Cardiac septum (tissue), 1 donor: ENCODE measurements at places on chromosomes 6 and 20.
A peak's percentile ranks its signal among the peaks of the same experiment; 100 is the strongest.

- no peak for DNase-seq
Measured at GRCh38 chr6:56772737-56773184, 130.1 kb upstream of the DST start.

DNA sequence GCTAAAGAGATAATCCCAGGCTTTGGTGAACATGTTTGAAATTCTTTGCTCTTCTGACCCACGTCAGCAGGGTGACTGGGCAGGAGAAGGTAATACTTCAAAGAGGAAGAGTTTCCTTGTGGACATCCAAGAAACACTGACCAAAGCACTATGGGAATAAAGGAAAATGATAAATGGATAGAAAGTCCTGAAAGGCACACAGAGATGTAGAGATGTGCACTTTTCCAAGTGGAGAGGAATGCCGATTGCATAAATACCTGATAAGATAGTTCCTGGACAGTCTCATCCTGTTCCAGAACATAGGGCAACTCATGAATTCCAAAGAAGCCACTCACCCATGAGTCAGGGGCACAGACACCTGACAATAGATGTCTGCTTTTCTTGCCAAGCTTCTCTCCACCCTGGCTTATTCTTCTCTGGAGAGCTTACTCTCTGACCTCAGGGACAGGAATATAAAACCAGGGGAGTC is 191.3 kb upstream of the FOXA2 start:
- no peak for DNase-seq

GRCh38 chr20:23143098-23143497 is 57.0 kb upstream of the CD93 start:
- DNase-seq: peak; percentile 91

- DNase-seq: no peak
Measured at GRCh38 chr6:148417045-148417444, 74.4 kb downstream of the SASH1 start.

- no peak for DNase-seq
Measured at GRCh38 chr20:58485393-58485792, 29.8 kb downstream of the APCDD1L start.

DNA sequence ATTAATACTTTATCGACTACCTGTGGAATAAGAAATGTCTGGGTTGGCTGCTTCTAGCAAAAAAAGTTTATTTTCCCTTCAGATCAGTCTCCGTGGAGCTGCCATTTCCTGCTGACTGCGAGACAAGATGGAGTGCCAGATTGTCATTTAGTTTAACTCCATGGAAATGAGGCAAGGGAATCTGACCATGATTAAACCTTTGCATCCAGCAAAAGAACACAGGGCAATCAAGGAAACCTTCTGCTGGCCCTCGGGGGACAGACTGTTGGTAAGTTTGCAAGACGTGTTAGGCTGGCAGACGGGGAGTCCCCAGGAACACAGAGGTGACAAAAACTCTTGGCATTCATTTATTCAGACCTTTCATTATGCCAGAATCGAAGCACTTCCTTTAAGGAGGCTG is 52.2 kb upstream of the SPACA1 start:
- DNase-seq: no peak

DNA sequence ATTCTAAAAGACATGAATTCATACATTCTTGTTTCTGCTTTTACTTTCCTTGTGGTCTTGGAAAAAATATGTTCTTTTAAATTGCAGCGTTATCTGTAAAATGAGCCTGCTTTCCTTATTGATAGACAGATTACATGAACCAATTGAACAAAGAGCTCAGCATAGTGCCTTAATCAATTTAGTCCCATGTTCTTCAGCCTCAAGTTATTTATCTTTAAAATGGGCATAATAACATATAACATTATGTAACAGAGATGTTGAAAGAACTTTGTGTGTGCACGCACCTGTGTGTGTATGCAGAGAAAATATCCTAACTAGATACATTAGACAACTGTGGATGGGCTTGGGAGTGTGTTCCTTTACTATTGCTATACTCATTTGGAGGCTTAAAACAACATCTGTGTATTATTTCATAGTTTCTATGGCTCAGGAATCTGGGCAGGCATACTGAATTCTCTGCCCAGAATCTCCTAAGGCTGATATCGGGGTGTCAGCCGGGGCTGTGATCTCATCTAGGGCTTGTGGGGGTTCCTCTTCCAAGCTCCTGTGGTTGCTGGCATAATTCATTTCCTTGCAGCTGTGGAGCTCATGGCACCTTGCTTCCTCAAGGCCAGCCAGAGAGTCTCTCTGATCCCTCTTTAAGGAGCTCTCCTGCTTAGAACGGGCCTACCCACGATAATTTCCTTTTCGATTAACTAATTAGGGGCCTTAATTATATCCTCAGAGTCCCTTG is 194.1 kb downstream of the ARID1B start:
- no peak for DNase-seq

- DNase-seq: no peak
Measured at GRCh38 chr6:162198076-162198475, 529.5 kb downstream of the PRKN start.

- DNase-seq: no peak
Measured at GRCh38 chr6:89707766-89708165, 69.2 kb upstream of the LYRM2 start.

- peak; percentile 49 for DNase-seq
Measured at GRCh38 chr6:169980826-169981450, 229.5 kb downstream of the ERMARD start.

DNA sequence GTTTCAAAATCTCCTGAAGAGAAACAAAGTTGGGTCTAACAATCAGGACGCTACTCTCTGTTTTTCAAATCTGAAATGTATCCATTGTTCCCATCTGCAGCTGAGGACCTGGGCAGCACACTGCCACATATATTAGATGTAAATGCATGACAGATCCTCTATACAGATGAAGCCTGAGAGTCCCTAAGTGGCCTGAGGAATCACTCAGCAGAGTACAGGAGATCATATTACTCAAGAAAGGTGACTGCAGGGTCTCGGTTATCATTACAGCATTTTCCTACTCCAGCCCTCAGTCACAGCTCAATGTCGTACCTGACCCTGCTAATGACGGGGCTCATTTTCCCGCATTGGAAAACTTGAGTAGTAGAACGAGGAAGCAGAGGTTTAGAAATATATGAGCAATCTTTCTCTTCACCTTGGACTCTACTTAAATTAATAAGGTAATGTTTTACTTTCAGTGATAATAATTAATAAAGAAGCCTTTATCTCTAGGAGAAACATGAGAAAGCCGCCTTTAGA is 256.2 kb upstream of the IRAK1BP1 start:
- no peak for DNase-seq

- DNase-seq: no peak
Measured at GRCh38 chr6:37021356-37022129, 16.1 kb downstream of the FGD2 start.

DNA sequence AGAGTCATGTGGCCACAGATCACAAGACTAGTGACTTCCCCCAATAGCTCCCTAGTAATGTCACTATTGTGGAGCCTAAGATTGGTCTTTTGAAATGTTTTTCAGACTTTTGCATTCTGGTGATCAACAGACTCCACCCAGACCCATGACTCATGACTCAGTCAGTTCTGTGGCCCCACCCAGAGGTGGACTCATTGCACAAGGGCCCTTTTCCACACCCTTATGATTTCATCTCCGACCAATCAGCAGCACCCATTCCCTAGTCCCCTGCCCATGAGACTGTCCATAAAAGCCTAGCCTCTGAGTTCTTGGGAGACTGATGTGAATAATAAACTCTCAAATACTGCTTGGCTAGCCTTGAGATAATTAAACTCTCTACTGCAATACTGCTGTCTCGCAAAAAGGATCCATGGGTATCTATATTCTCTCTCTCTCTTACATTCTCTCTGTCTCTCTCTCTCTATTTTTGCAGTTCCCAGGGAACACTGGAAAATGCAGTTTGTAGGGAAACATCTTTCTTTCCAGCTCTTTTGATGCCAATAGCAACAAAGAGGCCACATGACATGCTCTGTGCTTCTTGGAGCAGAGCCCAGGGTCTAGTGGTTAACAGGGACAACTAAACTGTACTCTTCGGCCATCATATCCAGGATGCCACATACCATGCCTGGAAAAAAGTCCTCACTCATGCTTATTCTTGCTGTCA is 71.3 kb upstream of the IYD start:
- DNase-seq: no peak

DNA sequence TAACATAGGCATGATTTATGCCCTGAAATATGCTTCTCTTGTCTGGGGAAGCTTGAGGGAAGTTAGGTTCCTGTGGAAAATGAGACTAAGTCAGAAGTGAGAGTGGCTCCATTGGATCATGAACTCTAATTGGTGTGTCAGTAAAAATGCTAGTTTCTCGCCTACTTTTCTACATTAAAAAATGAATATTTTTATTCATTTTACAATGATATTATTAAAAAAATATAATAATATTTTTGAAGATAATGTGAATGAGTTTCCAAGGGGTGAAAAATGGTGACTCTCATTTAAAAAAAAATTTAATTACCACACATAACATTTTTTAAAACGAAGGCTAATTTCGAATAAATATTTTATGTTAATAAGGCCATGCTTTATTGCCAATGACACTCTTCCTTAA is 84.2 kb downstream of the HIVEP1 start:
- no peak for DNase-seq

DNA sequence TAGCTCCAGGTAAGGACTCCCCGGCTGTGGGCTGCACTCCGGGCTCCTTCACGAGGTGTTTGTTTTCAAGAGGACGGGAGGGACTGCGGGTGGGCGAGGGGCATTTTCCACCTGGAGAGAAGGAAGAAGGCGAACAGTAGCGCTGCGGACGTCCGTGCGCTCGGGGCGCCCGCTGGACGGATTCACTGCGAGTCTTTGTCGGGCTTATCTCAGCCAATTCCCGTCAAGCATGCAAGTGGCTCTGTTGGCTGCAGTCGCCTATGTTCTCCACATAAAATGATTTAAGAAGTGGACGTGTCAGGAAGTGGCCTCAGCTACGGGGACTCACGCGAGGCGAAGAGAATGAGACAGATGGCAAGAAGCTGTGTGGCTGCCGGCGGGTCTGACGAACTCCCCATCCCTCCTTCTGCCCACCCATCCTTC is 332 bp downstream of the GRIK2 start:
- no peak for DNase-seq

DNA sequence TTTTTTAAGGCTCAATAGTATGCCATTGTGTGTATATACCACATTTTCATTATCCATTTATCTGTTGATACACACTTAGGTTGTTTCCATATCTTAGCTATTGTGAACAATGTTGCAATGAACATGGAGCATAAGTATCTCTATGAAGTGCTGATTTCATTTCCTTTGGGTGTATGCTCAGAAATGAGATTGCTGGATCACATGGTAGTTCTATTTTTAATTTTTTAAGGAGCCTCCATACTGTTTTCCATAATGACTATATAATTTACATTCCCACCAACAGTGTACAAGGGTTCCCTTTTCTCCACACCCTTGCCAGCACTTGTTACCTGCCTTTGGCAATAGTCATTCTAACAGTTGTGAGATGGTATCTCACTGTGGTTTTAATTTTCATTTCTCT is 15.1 kb upstream of the HLA-DOA start:
- DNase-seq: no peak

- no peak for DNase-seq
Measured at GRCh38 chr6:166615059-166615770, 11.8 kb downstream of the RPS6KA2 start.

DNA sequence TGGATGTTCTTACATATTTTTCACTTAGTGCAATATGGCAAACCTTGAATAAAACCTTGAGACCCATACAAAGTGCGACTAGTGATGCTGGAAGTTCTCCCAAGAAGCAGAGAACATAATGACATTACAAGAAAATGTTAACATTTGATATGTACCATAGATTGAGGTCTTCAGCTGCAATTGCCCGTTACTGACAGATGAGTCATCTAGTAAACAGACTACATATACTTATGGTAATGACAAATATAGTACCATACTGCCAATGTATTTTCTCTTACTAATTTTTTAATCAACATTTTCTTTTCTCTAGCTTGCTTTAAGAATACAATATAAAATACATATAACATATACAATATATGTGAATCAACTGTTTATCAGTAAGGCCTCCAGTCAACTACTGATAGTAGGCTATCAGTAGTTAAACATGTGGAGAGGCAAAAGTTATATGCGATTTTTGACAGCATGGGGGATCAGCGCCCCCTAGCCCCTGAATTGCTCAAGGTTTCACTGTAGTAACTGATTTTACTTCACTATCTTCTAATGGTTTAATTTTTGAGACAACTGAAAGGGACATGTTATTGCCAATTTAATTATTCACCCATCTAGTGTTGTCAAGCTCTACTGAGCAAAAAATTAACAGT is 166.7 kb upstream of the ADGRB3 start:
- no peak for DNase-seq

DNA sequence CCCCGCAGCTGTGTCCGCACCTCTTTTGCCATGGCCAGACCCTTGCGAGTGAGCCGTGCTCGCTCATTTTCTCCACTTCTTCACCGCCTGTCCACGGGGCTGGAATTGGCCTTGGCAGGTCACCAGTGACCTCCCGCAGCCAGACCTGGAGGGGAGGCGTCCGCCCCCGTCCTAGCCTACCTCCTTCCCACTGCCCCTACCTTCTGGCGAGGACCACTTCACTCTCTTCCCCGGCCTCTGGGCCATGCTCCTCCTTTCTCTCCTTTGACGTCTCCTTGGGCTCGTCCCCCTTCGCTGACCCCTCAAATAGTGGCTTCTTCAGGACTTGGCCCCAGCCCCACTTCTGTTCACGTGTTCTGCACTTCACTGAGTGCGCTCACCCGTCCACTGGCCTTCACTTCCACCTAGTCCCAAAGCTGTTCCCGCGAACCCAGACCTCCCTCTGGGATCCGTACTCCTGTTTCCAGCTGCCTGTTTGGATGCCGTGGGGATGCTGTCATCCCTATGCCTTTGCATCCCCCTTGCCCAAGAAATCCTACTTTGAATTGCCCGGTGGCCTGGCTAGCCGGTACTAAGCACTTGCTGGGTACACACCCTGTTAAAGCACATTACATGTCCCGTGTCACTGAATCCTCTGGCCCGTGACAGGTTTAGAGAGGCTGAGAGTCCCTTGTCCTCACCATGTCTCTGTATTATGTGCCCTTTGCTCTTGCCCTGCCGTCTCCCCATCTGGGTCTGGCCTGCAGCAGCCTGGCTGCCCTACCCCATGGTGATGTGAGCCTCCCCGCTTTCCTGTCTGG is 33.0 kb downstream of the SPATA2 start:
- DNase-seq: no peak

DNA sequence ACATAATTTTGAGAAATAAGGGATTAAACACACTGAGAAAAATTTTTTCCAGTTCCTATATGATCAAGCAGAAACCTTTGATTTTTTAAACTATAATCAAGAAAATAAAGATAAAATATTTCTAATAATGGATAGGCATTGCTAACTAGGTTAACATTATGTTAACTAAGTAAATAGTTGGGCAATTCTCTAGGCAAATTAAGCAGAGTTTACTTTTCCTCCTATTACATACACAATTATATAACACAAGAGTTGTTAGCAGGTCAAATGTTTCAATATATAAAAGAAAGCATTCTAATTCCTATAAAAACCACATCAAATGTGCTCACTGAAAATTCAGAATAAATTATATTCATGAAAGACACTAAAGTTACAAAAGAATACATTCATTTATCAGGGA is 191.7 kb downstream of the GMDS start:
- no peak for DNase-seq
